ENCODE measurements at places on chromosomes 7 and 10. TPM values are rescaled to one million over a fixed set of nuclear protein-coding genes. Genes with fewer than 3 reads are reported as not detected.

Gene SPDYE9
- 0.20 TPM for polyA plus RNA-seq

Gene PRKG1
- polyA plus RNA-seq: 11.9 TPM

Gene ZNF775
- 7.0 TPM for polyA plus RNA-seq

Gene MACROH2A2
- polyA plus RNA-seq: 82.4 TPM

Gene POLD2
- polyA plus RNA-seq: 110 TPM

Gene LRRC61
- polyA plus RNA-seq: 21.9 TPM

Gene GTF2IRD1
- 55.1 TPM for polyA plus RNA-seq

Gene ASB10
- polyA plus RNA-seq: not detected

Gene ACSM6
- 0.14 TPM for polyA plus RNA-seq

Gene GBX1
- not detected for polyA plus RNA-seq

Gene ABCA13
- 0.94 TPM for polyA plus RNA-seq

Gene TSPAN33
- polyA plus RNA-seq: 69.0 TPM

Gene NKX1-2
- not detected for polyA plus RNA-seq

Gene ASIC3
- 1.3 TPM for polyA plus RNA-seq

Gene KCP
- polyA plus RNA-seq: 21.4 TPM

Gene C7orf57
- 0.49 TPM for polyA plus RNA-seq

Gene HOXA2
- polyA plus RNA-seq: 11.1 TPM

Gene LRRN3
- polyA plus RNA-seq: 3.9 TPM

Gene FAM204A
- 72.5 TPM for polyA plus RNA-seq

Gene C7orf25
- polyA plus RNA-seq: 8.0 TPM

Gene SCART1
- 3.9 TPM for polyA plus RNA-seq

Gene SSC4D
- 7.2 TPM for polyA plus RNA-seq
